ENCODE measurements at places on chromosomes 6 and 20. TPM values are rescaled to one million over a fixed set of nuclear protein-coding genes. Genes with fewer than 3 reads are reported as not detected.

- DNase-seq, result no peak
Observed at GRCh38 chr20:46954490-46955038, 59.9 kb downstream of the EYA2 start.

GRCh38 chr6:83193747-83194566, 800 bp downstream of the RWDD2A start:
- DNase-seq, result peak; percentile 22

GRCh38 chr20:51428401-51429143, 113.9 kb downstream of the NFATC2 start:
- DNase-seq, result no peak

- DNase-seq, result no peak
Observed at GRCh38 chr6:157380458-157380778, 572 bp upstream of the ZDHHC14 start.

GRCh38 chr20:16553684-16554083, 19.6 kb downstream of the KIF16B start:
- DNase-seq, result no peak

DNA sequence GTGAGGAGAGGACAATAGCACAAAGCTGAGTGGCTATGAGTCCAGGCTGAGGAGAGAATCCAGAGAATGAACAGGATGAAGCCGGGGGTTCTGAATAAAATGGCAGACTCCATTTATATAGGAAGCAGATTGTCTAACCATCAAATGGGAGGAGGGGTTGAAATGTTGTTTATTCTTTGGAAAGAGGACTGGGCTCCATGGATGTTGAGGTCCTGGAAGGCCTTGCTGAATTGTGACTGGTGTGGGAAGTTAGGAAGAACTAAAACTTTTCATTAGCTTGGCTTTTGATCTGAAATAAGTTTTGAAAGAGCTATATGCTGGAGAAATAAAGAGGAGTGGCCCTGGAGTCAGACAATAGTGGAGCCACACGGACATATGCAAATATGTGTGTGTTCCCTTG, 647.8 kb downstream of the RNF144B start:
- DNase-seq, result no peak

DNA sequence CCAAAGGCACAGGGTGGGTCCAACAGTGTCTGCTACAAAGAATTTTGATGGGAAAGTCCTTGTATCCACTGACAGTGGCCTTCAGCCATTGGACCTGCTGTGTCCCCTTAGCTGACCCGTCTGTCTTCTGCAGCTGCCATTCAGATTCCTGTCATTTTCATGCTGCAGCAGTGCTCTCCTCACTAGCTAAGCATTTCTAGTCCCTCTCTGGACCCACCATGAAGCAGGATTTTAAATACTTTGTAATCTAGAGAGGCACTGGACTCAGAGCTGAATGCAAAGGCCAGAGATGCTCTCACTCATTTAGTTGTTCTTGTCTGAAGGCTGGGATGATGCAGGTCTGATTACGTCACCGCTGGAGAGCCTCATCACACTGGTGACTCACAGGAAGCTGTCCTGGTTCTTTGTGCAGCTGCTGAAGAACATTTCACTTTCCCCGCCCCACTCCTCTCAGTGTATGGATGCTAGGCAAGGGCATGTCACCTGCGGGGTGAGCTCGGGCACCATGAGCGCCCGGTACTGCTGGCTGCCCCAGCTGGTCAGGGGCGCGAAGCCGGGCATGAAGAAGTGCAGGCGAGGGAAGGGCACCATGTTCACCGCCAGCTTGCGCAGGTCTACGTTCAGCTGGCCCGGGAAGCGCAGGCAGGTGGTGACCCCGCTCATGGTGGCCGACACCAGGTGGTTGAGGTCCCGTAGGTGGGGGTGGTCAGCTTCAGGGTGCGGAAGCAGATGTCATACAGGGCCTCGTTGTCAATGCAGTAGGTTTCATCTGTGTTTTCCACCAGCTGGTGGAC, 19.4 kb upstream of the TUBB2A start:
- DNase-seq, result no peak

- DNase-seq, result no peak
Observed at GRCh38 chr6:161961796-161962195, 687.9 kb upstream of the AGPAT4 start.

DNA sequence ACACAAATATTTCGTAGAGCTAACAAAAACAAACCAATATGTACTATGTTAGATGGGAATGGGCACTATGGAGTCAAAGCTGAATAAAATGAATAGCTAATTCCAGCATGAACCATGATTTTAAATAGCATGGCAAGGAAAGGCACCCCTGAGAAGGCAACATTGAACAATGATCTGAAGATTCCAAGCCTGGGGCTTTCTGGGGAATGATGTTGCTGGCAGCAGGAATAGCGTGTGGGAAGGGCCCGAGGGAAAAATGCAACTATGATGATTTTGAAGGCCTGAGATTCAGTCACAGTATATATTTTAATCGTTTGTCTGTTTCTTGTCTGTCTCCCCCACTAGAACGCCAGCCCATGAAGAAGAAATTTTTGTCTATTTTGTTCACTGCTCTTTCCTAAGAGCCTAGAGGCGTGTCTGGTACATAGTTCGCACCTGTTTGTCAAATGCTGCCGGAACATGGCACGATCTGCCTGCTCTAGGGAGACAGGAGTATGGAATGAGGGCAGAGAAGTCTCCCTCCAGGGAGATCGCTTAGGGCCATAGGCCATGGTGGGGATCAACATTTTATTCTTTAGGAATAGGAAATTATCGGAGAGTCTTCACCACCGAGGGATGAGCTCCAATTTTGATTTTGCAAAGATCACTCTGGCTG, 84.8 kb upstream of the EYA2 start:
- DNase-seq, result no peak

DNA sequence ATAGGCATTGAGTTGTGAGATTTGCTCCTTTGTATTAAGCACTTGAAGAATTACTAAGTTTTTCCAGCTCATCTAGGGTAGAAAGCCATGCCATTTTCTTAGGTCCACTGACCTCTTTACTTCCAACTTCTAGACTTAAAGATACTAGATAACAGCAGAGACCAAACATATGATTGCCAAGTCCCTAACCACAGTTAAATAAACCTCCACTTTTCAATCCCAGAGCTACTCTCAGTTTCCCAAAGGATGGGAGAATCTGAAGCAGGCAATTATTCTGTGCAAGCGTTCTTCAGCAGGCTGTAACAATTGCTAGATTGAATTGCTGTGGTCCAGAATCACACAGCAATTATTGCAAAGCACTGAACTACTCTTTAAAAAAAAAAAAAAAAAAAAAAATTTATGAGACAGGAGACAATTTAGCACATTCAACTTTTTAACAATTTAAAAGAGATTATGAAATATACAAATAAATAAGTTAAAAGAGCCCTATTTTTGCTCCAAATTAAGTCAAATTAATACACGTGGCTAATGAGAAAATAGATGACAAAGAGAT, 104.0 kb upstream of the PRSS16 start:
- no peak for DNase-seq

GRCh38 chr6:161139766-161140553, 133.9 kb downstream of the AGPAT4 start:
- DNase-seq, result no peak

- DNase-seq, result no peak
Observed at GRCh38 chr6:118281291-118281690, 266.8 kb upstream of the PLN start.

RNF182 gene
- polyA plus RNA-seq, result 5.0 TPM
